ENCODE measurements at places on chromosomes 1 and 21. TPM values are rescaled to one million over a fixed set of nuclear protein-coding genes. Genes with fewer than 3 reads are reported as not detected.

- no peak for DNase-seq
- H3K4me3 ChIP-seq, result no peak overlapping the region
- no peak overlapping the region for H3K27ac ChIP-seq
These were observed 225.3 kb downstream of the KCTD3 start for GRCh38 chr1:215792446-215792845.

DNA sequence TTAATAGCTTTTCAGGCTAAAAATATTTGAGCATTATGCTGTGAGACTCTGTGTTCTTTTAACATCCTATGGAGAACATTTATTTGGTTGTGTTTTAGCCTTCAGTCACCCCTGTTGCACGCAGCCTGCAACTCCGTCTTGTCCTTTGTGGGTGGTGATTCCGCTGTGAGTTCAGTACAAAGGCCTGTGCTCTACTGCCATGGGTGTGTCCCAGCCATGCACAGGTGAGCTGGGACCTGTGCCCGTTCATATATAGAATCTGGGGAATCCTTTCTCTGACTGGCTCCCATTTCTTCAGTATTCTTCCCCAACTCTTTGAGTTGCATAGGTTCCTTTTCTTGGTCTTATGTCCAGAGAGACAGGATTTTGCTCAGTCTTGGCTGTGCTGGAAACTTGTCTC lies 61.4 kb downstream of the ACTL8 start:
- no peaks in the 10 kb centered on the region for H3K36me3 ChIP-seq
- no peak for DNase-seq
- no peak overlapping the region for H3K27ac ChIP-seq
- peaks cover 15% of the 10 kb centered on the region for H3K27me3 ChIP-seq

- H3K4me1 ChIP-seq, result peaks cover 30% of the 10 kb centered on the region
- no peak within 1 kb of the TSS for H3K27ac ChIP-seq
- DNase-seq, result peak; percentile 87
- no peaks in the 10 kb centered on the region for H3K27me3 ChIP-seq
These were observed at the start of gene METTL25B for GRCh38 chr1:156727926-156728598. Gene METTL25B (plus strand): TSS chr1:156728469. CDS start chr1:156729105, 636 bp downstream.

DNA sequence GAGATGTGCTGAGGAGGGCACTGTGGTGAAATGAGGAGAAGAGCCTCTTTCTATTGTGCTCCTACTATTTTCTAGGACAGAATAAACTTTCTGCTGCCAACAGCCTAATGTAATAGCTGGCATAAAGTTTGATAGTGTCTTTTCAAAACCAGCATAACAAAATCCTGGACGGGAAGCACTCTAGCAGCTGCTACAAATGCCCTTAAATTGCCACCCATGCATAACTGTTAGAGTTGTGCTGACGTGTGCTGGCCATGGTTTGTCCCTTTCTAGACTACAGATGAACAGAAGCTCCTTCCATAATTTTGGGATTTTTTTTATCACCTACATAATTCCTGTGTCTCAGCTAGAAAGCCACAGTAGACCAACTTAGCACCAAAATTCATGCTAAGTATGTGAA lies 88.5 kb upstream of the DEPDC1 start:
- H3K27me3 ChIP-seq, result no peaks in the 10 kb centered on the region
- no peak overlapping the region for H3K4me3 ChIP-seq
- H3K36me3 ChIP-seq, result no peaks in the 10 kb centered on the region
- H3K27ac ChIP-seq, result no peak overlapping the region

DNA sequence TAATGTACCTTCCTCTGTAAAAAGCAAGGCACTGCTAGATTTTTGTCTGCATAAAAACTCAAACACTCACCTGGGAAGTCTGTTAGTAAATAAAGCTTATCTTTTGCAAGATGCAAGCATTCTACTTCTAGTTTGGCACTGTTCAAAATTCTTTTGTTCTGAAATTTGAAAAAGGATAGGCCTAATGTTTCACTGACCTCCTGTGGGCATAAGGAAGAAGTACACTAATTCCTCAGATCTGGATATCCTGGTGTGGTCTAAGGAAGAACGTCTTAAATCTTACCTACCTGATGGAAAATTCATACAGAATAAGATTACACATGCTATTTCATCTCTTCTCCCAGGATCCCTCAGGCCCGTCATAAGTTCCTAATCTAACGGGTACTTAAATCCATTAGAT lies 93.5 kb upstream of the CAMK1G start:
- H3K36me3 ChIP-seq, result no peaks in the 10 kb centered on the region
- H3K4me1 ChIP-seq, result no peaks in the 10 kb centered on the region
- H3K27me3 ChIP-seq, result peaks cover 2% of the 10 kb centered on the region
- no peak overlapping the region for H3K4me3 ChIP-seq

DNA sequence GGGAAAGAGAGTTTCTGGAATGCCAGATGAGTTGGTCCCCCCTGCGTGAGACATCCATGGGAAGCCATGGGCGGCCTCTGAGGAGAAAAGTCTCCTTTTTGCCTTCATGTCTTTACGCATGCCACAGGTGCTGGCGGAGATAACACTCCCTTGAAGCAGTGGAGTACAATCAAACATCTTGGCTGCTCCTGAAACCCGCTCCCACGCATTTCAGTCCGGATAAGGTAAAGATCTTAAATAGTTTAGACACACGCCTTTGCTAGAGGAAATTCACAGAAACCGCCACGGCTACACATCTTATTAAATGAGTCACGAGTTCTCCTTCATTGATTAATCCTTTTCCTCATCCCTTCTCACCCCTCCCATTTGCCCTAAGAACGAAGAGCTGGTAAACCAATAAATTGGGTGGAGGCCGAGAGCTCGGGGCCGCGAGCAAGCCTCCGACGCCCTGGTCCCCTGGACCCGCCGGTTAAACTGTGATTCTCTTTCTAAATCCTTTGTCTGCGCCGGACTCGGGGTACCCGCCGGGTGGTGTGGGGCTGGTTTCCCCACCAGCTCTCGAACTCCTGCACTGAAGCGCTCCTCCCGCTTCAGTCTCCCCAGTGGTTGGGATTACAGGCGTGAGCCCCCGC lies 6.6 kb upstream of the ZNF669 start:
- H3K27me3 ChIP-seq, result peaks cover 49% of the 10 kb centered on the region
- H3K36me3 ChIP-seq, result no peaks in the 10 kb centered on the region
- H3K27ac ChIP-seq, result peak overlapping the region; percentile 14
- H3K4me1 ChIP-seq, result peaks cover 11% of the 10 kb centered on the region
- H3K4me3 ChIP-seq, result peak overlapping the region; percentile 72
- peak; percentile 81 for DNase-seq

GRCh38 chr1:60994369-60994768 lies 88.0 kb upstream of the NFIA start:
- H3K27ac ChIP-seq, result no peak overlapping the region
- H3K36me3 ChIP-seq, result no peaks in the 10 kb centered on the region
- H3K27me3 ChIP-seq, result no peaks in the 10 kb centered on the region
- H3K4me3 ChIP-seq, result no peak overlapping the region
- no peaks in the 10 kb centered on the region for H3K4me1 ChIP-seq

- H3K4me3 ChIP-seq, result no peak overlapping the region
- peaks cover 1% of the 10 kb centered on the region for H3K27me3 ChIP-seq
- H3K27ac ChIP-seq, result no peak overlapping the region
- peaks cover 50% of the 10 kb centered on the region for H3K4me1 ChIP-seq
These were observed 6.9 kb downstream of the LMNA start for GRCh38 chr1:156121457-156121856.

DNA sequence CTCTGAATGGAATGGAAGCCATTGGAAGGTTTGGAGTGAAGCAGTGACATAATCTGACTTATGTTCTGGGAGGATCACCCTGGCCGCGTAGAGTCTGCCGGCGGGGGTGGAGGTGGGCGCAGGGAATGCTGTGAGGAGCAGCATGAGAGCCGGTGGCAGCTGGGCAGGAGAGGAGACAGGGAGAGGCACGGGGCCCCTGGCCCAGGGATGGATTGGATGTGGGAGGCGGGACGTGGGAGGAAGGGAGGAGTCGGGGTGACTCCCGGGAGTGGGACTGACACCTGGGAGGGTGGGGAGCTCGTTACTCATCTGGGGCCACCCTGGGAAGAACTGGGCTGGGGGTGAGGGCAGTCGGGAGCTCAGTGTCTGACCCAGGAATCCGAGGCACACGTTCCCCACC lies 10.4 kb upstream of the KCNAB2 start:
- H3K4me1 ChIP-seq, result peaks cover 72% of the 10 kb centered on the region
- peak overlapping the region; percentile 52 for H3K27ac ChIP-seq
- H3K4me3 ChIP-seq, result no peak overlapping the region
- no peak for DNase-seq
- no peaks in the 10 kb centered on the region for H3K27me3 ChIP-seq

DNA sequence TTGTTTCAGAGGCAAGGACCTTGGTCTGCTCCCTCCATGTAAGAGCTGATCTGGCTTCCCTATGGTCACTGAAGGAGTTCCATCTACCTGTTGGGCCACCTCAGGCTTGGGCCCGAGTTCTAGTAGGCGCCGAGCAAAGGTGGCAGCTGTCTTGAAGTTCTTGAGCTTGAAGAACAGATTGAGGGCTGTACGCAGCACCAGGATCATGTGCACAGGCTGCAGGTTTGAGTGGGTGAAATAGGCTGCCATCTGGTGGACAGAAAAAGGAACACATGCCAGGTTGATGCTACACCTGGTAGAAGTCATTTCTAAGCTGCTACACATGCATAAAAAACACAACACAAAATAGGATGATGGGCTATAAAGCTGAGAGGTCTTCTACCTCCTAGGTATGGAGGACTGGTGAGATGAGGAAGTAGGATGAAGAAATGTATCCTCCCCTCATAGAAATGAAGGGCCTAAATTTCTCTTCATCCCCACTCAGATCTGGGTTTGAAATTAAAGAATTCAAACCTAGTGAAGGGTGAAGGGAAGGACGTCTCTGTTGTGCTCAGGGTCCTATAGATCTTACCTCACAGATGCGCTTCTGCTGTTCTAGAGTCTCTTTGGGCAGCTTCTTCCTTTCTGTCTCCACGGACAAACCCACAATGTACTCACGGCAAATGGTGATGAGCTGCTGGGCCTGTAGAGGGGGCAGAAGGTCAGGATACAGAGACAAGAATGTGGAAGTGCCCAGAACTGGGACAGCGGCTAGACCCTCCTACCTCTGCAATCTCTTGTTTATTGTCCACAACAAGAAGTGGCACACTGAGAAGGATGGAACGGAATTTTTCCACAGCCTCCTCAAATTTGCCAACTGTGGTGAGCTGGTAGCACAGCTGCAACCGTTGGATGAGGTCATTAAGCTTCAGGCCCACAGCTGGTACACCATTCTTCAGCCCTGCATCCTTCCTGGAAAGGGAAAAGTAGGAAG lies 6.6 kb upstream of the PEX19 start:
- no peaks in the 10 kb centered on the region for H3K27me3 ChIP-seq
- H3K36me3 ChIP-seq, result peaks cover 52% of the 10 kb centered on the region
- H3K4me1 ChIP-seq, result peaks cover 4% of the 10 kb centered on the region
- H3K27ac ChIP-seq, result no peak overlapping the region
- H3K4me3 ChIP-seq, result no peak overlapping the region

- H3K27ac ChIP-seq, result no peak overlapping the region
- no peak for DNase-seq
- no peaks in the 10 kb centered on the region for H3K27me3 ChIP-seq
- H3K4me1 ChIP-seq, result no peaks in the 10 kb centered on the region
- no peak overlapping the region for H3K4me3 ChIP-seq
These were observed 58.5 kb upstream of the ASB17 start for GRCh38 chr1:75990686-75991085.

DNA sequence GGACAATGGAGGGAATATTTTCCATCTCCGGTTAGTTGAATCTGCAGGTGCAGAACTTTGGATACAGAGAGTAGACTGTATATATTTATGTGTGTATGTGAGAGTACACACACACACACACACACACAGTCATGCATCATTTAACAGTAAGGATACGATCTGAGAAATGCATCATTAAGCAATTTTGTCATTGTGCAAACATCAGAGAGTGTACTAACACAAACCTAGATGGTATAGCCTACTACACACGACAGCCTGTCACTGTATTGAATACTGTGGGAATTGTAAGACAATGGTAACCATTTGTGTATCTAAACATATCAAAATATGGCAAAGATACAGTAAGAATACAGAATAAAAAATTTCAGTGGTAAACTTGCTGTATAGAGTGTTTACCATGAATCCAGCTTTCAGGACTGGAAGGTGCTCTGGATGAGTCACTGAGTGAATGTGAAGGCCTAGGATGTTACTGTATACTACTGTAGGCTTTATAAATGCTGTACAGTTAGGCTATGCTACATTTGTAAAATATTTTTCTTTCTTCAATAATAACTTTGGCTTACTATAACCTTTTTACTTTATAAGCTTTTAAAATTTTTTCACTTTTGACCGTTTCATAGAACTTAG lies 138.5 kb downstream of the ZZZ3 start:
- no peaks in the 10 kb centered on the region for H3K36me3 ChIP-seq
- no peak for DNase-seq
- H3K27ac ChIP-seq, result no peak overlapping the region
- H3K27me3 ChIP-seq, result no peaks in the 10 kb centered on the region
- no peak overlapping the region for H3K4me3 ChIP-seq

DNA sequence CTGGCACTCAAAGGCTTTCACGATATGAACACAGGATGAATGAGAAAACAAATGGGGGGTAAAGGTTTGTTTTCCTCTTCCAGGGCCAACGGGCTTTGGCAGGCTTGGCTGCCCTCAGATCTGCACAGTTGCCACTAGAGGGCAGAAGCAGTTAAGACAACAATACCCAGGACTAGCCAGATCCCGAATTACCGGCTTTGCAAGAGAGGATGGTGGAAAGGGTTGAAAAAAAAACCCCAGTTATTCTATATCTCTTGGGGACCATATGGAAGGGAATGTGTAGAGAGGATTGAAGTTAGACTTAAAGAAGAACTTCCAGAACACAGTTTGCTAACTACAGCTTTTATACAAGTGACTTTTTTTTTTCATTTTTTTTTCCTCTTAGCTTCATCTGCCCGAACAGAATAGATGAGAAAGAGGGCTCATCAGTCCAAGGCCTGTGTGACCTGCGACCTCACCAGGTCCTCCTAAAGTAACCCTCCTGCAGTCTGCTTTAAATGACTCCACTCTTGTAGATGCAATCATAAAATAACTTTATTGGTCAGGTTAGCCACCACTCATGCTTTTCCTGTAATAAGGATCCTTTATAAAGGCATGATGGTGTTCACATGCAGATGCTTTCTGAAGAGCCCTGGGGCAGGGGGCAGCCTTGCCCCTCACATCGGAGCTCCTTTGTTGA lies 10.7 kb downstream of the FMOD start:
- peaks cover 17% of the 10 kb centered on the region for H3K4me1 ChIP-seq
- H3K27me3 ChIP-seq, result peaks cover 11% of the 10 kb centered on the region
- no peak overlapping the region for H3K27ac ChIP-seq
- H3K36me3 ChIP-seq, result no peaks in the 10 kb centered on the region
- H3K4me3 ChIP-seq, result no peak overlapping the region

The MCOLN3 gene
- total RNA-seq, result 0.25 TPM

The GABPB2 gene
- 17.5 TPM for total RNA-seq

The SPRR5 gene
- not detected for total RNA-seq

The FCRL6 gene
- total RNA-seq, result not detected

The METTL25B gene
- 32.3 TPM for total RNA-seq

The ZNF648 gene
- not detected for total RNA-seq

The NENF gene
- 35.4 TPM for total RNA-seq

The KIF26B gene
- 0.16 TPM for total RNA-seq

The PLA2G2C gene
- 0.59 TPM for total RNA-seq
